ENCODE measurements at places on chromosomes 11 and 22. TPM values are rescaled to one million over a fixed set of nuclear protein-coding genes. Genes with fewer than 3 reads are reported as not detected.

Gene SCUBE2
- total RNA-seq, result not detected

Gene KDM4E
- not detected for total RNA-seq

Gene PLEKHA7
- 20.7 TPM for total RNA-seq

Gene ESRRA
- 60.6 TPM for total RNA-seq

Gene NOX4
- total RNA-seq, result not detected

Gene TBC1D22A
- 41.0 TPM for total RNA-seq

Gene FIBIN
- not detected for total RNA-seq

Gene TPH1
- 0.36 TPM for total RNA-seq

Gene MIAT
- 38.4 TPM for total RNA-seq

Measured in activated CD4-positive, alpha-beta T cell treated with anti-CD3 and anti-CD28 coated beads, Interleukin-2, amount 10 ng/mL, durations not matched to agents 24 days and 14 days (primary cell).